ENCODE measurements at places on chromosomes 7 and 10.
A peak's percentile ranks its signal among the peaks of the same experiment; 100 is the strongest.

DNA sequence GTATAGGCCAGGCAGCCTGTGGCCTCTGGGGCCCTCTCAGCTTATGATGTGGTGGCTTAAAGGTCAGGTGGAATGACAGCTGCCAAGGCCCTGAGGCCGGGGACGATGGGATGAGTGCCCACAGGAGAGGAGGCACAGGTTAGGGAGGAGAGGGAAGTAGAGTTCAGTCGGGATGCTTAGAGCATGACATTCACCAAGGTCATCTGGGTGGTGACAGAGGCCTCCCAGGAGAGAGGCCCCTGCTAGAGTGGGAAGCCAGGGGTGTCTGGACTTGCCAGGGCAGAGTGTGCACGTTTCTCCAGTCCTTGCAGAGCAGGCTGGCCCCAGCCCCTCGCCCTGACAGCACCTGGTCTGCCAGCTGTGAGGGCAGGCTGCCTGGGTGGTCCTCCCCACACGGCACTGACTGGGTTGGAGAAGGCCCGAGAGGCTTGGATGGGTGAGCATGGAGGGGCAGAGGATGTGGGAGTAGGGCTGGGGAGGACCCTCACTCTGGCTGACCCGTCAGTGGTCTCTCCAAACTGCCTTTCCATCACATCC lies 1.5 kb downstream of the CALHM1 start:
- no peak for DNase-seq

DNA sequence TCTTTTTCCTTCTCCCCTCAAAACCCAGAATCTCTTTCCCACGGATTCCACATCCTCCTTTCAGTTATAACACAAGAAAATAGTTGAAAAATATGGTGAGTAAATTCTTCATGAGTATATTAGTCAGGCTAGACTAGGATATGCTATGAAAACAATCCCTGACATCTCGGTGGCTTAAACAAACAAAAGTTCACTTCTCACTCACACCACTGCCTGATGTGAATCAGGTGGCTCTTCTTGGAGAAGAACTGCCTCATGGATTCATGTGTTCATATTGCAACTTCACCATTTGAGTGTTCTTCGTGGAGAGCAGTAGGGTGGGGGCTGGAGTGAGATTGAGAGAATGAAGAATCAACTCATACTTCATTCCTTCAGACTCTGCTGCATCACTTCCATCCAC lies 204.1 kb downstream of the PHF14 start:
- no peak for DNase-seq

DNA sequence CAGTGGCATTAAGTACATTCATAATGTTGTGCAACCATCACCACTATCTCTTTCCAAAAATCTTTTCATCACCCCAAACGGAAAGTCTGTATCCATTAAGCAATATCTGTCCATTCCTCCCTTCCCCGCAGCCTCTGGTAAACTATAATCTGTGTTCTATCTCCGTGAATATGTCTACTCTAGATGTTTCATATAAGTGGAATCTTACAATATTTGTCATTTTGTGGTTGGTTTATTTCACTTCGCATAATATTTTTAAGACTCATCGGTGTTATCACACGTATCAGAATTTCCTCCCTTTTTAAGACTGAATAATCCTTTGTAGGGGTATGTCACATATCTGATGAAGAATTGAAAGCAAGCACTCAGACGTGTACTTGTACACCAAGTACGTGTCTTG lies 86.0 kb upstream of the FGFR2 start:
- DNase-seq: no peak

GRCh38 chr10:20271490-20271889 lies 455.3 kb downstream of the PLXDC2 start:
- DNase-seq: no peak

GRCh38 chr10:16887565-16887964 lies 70.3 kb upstream of the RSU1 start:
- DNase-seq: peak; percentile 77

GRCh38 chr10:88318803-88319202 lies 264.3 kb downstream of the RNLS start:
- no peak for DNase-seq

- DNase-seq: no peak
Observed at GRCh38 chr7:93601363-93601762, 26.8 kb upstream of the CALCR start.

DNA sequence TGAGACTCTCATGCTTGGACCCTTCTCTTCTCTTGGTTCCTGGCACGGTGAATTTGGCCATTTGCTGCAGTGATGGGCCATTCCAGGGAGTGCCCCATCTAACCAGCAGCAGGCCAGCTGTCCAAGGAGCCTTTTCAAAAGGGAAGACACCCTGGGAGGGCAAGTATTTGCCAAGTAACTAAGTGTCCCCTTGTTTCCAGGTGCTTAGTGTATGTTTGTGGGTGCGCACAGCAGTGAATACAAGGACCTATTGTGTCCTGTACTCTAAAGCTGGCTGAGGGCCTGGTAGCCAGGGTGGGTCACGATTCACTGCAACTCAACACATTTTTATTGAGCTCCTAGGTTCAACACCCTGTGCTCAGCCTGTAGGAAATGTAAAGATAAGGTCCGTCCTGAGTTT lies 348.8 kb downstream of the RNLS start:
- no peak for DNase-seq

DNA sequence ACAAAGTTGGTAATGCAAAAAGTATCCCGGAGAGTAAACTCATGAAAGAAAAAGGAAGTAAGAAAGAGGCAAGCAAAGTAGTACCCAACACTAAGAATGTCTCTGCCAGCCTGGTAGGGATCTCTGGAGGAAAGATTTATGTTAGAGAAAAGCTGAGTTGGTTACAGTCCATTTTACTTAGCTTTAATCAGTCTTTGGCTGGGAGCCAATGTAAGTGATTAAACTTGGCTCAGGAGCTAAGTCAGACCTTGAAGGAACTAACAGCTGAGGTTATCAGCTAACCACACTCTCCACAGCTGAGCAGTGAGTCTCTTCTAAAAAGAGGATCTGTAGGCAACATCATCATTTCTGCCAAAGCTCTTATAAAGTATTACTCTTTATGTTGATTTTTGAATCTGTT lies 148.0 kb downstream of the ANKRD7 start:
- DNase-seq: no peak

- DNase-seq: peak; percentile 47
Observed at GRCh38 chr7:47941136-47941844, 7.0 kb downstream of the PKD1L1 start.

- no peak for DNase-seq
Observed at GRCh38 chr10:132634947-132635271, 97.3 kb downstream of the INPP5A start.

DNA sequence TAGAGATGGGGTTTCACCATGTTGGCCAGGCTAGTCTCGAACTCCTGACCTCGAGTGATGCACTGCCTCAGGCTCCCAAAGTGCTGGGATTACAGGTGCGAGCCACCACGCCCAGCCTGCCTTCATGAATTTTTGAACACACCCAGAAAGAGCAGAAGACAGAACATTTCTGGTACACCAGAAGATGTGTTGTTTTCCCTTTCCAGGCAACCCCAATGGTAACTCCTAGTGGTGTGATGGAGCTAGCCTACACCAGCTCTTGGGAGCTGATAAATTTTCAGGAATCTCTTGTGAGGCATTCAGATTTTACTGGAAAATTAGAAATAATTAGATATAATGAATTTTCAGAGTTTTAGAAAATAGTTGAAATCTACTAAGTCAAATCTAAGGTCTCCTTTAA lies 904 bp upstream of the CCDC7 start:
- DNase-seq: no peak

DNA sequence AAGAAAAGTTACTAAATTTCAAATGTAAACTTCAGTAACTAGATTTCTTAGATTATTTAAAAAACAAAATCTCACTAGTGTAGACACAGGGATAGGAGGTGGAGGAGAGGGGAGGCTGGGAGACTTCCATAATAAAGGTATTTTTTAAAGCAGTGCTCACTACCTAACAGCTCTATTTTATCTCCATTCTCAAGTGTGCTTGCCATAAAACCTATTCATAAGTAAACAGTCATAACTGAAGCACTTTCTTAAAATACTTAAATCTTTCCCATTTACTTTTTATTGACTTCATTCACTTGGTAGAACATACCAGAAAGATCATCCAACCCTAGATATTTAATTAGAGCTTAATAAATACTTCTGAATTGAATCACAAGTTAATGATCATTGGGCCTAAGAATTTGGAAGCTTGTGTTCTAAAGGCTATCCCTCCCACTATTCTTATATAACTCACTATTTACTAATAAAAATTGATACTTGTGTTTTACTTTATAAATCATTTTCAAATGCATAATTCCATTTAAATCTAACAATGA lies 107.4 kb downstream of the SNX13 start:
- no peak for DNase-seq

DNA sequence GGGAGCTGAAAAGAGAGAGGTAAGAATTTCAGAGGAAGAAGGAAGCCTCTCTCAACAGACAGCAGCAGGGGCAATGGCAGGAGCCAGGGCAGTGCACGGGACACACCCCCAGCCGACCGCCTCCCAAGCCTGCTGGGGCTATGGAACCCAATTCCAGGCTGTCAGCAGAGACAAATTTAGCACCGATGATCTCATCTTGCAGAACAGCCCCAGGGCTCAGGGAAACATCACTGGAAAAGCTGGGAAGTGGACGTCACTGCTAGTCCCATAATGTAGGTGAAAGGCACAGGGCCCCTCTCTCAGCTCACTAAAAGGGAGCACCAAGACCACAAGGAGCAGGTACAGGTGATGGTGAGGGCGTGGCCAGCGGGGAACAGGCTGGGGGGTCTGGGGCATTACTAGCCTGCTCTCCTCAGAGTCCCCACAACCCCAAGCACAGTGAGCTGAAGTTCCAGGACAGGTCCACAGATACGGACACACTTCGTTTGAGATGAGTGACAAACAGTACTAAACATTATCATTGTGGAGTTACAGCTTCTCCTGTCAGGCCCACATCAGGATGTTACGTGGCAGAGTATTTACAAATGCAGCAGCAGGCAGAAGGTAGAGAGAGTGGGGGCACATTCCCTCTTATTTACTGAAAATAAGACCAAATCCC lies 103.7 kb downstream of the PLXNA4 start:
- DNase-seq: peak; percentile 53

GRCh38 chr7:82629583-82629982 lies 186.0 kb upstream of the CACNA2D1 start:
- DNase-seq: peak; percentile 4

DNA sequence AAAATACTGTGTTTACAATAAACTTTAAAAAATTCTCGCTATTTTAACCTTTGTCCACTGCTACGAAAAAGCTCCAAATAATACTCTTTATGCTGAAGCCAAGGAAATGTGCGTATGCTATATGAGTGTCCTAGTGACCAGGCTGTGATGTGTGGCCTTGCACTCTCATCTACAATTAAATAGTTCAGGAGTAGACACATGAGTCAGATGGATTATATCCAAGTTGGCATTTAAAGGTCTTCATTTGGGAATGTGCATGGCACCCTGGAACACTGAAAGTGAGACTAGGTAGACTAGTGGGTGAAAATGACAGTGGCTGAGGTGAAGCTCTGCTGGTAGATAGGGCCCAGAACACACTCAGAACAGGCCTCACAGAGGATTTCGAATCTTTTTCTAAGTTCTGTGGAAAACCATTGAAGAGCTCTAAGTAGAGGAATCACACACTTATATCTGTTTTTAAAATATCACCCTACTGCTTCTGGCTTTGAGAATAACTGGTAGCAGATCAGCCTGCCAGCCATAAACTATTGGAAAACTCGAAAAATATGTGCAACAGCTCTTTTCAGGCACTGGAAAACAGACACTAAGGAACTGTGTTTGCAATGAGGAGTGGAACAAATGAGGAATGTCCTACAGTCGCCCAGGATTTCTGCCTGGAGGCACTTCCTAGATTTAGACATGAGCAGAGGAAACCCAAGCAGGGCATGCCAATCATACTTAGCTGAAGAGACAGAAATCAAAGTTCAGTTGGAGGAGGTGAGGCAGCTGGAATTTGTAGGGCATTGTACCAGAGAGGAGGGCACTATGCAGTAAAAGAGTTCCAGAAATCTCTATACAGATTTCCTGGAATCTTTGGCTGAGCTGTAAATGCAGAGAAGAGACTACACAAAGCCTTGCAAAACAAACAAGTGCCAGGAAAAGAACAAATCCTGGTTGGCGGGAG lies 603.8 kb upstream of the LRRTM3 start:
- DNase-seq: no peak

- no peak for DNase-seq
Observed at GRCh38 chr7:92709150-92709549, 119.0 kb upstream of the FAM133B start.

DNA sequence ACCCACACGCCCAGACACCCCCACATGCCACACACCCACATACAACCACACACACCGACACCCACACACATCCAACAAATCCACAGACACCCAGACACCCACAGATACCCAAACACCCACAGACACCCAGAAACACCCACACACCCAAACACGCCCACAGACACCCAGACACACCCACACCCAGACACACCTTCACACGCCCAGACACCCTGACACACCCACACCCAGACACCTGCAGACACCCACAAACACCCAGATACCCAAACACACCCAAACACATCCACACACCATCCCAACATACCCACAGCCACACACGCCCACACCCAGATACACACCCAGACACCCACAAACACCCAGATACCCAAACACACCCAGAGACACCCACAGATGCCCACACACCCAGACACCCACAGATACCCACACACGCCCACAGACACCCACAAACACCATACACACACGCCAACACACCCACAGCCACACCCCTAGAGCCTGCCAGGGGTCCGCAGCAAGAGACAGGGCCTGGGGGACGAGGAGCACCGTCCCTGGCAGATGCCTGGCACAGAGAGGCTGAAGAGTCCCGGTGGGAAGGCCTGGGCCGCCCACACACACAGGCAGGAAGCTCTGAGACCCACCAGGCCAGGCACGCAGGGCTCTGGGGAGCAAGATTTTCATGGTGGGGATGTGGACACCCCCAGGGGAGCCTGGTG lies 28.5 kb downstream of the CYP2W1 start:
- DNase-seq: no peak

GRCh38 chr7:134420424-134421125 lies 38.3 kb downstream of the AKR1B1 start:
- DNase-seq: no peak

DNA sequence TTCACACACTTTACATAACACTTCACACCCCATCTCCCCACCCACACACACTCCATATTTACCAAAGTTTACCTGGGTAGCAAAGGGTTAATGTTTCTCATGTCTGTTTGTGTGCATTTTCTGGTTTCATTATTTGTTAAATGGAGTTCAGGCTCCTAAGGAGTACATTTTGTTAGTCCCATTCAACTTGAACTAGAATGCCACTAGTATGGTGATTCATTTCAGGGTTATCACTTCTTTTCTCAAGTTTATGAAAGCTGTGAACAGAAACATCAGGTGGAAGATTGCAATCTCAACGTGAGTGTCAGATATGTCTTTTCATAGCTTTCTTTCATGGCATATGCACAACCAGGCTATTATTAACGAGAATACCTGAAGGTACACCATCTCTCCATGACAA lies 1027.5 kb downstream of the GATA3 start:
- no peak for DNase-seq
